ENCODE measurements at places on chromosomes 12 and 14. TPM values are rescaled to one million over a fixed set of nuclear protein-coding genes. Genes with fewer than 3 reads are reported as not detected.

Gene WNT1
- not detected for total RNA-seq

Gene FOXJ2
- total RNA-seq = 22.3 TPM

Gene STAB2
- not detected for total RNA-seq

Gene IGF1
- 0.28 TPM for total RNA-seq

Gene CLEC1A
- not detected for total RNA-seq

Gene CCND2
- 784 TPM for total RNA-seq

Gene BDKRB1
- not detected for total RNA-seq

All from CD8-positive, alpha-beta memory T cell (primary cell).